ENCODE measurements at places on chromosomes 2 and 18.

- DNase-seq: no peak
Measured at GRCh38 chr2:18830962-18831361, 241.6 kb upstream of the NT5C1B start.

DNA sequence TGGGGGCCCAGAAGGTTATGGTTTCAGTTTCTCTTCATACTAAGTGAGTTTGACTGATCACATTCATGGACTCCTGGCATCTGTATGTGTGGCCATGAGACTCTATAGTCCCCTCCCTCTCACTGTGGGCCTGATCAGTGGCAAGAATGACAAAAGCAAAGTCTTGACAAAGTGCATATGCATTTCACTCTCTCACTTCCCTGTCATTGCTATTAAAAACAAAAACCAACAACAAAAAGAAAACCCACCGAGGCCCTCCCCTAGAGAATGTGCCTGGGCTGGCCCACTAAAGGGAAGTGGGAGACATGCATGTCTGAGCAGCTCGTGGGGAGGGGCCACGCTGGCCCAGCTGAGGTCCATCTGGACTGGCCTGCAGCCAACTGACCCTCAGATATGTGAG is 600.1 kb upstream of the RAB6C start:
- DNase-seq: no peak

- no peak for DNase-seq
Measured at GRCh38 chr18:42883169-42883568, 232.3 kb downstream of the RIT2 start.

- DNase-seq: no peak
Measured at GRCh38 chr2:226030369-226030768, 630.9 kb downstream of the NYAP2 start.

GRCh38 chr2:38875227-38875575 is 533 bp downstream of the DHX57 start:
- DNase-seq: no peak

- DNase-seq: no peak
Measured at GRCh38 chr2:47076126-47076506, 79.0 kb downstream of the STPG4 start.

GRCh38 chr18:159933-160332 is 1.6 kb downstream of the USP14 start:
- DNase-seq: no peak

- DNase-seq: no peak
Measured at GRCh38 chr18:23438608-23439366, 14.3 kb upstream of the RIOK3 start.
